Stimulated activated CD8-positive, alpha-beta memory T cell treated with anti-CD3 and anti-CD28 coated beads, Interleukin-7, amount 100 ng/mL, for 1 hour (primary cell): ENCODE measurements at places on chromosomes 2 and 18.

DNA sequence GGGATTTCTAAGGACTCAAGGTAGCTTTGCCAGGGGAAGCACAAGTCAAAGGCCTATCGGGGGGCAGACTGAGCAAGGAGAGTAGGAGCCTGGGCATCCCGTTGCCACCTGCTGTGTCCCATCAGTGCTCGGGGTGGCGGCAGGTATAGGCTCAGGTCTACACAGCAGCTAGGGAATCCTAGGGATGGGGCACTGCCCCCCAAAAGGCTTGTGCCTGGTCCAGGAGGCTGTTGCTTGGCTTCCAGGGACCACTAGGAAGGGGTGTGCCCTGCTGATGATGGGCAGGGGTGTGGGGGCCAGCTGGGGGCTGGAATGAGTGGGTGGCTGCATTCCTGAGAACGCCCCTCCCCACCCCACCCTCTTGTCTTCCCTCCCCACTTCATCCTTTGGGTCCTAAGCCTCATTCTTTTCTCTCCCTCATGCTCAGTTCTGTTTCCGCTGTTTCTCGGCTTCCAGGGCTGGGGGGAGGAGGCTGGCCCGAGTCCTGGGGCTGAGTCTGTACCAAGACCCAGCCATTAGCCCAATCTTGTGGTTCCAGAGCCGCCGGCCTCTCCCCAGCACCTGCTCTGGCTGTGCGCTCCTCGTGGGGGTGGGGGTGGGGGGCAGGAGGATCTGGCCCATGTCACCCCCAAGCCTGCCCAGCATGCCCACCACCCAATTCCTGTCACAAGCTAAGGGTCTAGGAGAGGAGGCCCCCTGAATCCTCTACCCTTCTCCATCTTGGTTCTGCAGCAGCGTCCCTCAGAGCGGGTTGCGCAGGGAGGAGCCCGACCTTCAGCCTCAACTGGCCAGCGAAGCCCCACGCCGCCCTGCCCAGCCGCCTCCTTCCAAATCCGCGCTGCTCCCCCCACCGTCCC lies 12.8 kb downstream of the SPEG start:
- no peak for DNase-seq

- no peak for DNase-seq
Observed at GRCh38 chr2:119253114-119253702, 29.6 kb downstream of the STEAP3 start.

DNA sequence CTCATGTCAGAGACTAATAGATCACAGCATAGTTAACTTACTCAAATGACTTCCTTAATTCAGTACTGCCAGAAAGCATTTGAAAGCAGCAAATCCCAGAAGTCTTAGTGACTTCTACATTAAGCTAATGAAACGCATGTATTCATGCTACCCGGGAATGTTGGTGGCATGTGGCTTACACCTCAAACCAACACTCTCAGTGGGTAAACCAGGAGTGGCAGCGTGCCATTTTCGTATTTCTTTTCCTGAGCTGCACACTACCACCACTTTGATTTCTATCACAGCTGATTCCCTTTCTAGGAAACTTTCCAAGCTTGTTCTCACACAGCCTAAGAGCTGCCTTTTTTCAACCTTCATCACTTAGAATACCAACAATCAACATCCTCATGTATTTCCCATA lies 646.6 kb downstream of the NRXN1 start:
- no peak for DNase-seq

DNA sequence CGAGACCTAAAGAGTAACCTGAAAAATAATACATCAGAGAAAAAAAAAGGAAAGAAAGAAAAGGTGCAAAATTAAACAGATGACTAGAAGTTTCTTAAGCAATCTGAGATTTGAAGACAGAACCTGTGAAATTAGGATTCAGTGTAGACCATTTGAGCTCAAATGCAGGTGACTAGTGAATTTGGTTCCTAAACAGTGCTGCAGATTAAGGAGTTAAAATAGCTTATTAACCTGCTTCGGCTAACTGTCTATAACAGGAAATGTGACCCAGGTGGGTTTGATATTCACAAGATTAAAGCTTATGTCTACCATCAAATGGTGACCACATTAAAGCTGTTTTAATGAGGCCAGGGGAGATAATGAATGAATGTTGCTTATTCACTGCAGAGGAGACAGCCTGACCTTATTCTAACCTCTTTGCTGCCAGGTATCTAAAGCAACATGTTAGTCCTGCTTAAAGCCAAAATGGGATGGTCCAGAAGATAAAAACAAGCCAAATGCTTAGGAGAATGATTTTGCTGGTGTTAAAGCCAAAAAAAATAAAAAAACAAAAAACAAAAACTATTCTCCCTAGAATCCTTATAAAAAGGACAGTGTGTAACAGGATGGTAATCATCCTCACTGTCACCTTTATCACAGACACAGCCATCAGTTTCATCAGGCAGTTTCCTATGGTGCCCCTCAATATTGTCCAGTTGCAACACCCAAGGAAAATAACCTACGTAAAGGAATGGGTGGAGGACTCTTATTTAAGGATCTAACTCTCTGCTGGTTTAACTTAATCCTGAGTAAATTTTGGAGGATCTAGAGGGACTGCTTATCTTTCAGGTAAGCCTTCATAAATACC lies 769.0 kb upstream of the ZEB2 start:
- no peak for DNase-seq

- no peak for DNase-seq
Observed at GRCh38 chr2:36562240-36562639, 35.7 kb downstream of the FEZ2 start.

GRCh38 chr2:158079672-158080071 lies 22.0 kb upstream of the UPP2 start:
- DNase-seq = no peak

GRCh38 chr18:13136056-13136903 lies 82.3 kb upstream of the LDLRAD4 start:
- no peak for DNase-seq

DNA sequence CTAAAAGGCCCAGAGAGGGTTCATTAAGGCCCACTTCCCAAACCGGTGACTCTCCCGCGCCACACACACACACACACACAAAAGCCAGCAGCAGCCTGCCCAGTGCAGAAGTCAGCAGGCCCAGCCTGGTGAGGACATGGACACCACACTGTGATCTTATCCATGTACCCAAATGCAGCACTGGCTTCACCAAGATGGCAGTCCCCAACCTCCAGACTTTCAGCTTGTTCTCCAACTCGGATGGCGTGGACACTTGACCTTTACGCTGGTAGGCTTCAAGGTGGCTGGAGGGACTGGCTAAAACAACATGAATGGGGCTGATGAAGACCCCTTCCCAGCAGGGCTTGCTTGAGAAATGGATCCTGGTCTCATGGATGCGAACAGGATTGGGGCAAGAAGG lies 50.4 kb downstream of the TNS1 start:
- no peak for DNase-seq

DNA sequence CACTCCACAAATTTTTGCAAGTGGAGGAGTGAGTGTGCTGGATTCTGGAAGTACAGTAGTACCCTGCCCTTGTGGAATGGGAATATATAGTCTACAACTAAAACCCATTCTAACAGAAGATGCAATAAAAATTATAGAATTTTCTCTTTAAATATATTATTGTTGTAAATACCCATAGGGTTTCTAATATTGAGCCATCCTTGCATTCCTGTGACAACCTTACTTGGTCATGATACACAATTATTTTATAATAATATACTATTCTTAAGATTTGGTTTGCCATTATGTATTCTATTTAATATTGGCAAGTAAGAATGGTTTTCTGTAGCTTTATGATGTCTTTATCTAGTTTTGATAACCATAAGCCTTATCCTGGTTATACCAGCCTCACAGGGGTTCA lies 52.2 kb downstream of the EML6 start:
- no peak for DNase-seq

- DNase-seq = no peak
Observed at GRCh38 chr2:108417254-108417653, 31.8 kb upstream of the GCC2 start.

GRCh38 chr2:239274391-239275043 lies 126.3 kb downstream of the HDAC4 start:
- DNase-seq = no peak

DNA sequence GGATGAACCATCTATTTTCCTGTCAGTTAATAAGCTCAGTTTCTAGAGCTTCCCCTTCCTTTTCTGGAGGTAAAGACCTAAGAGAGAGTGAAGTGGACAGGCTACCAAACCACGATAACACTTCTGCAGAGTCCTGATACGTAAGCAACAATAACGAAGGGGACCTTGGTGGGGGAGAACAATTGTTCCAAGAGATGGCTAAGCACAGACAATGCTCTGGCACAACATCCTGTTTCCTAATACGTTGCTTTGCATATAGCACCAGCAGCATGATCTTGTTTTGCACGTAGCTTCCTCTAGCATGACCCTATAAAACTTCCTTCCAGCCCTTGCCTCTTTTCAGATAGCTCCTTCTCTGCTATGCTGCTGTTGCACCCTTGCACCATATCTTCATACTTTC lies 247.3 kb downstream of the RAD51AP2 start:
- DNase-seq = no peak

DNA sequence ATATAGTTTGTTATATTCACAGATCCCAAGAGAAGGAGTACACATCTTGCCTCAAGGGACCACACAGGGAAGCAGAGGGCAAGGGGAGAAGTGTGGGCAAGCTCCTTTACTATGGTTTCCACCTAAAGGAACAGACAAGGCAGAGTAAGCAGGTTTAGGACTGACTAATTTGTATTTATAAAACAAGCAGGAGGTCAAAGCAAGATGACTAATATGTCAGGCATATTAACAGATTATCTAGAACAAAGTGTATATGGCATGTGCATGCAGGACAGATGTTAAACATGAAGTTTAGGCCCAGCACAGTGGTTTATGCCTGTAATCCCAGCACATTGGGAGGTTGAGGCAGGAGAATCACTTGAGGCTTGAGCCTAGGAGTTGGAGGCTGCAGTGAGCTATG lies 3.7 kb upstream of the LRP2 start:
- no peak for DNase-seq

GRCh38 chr2:100928235-100928634 lies 73.9 kb upstream of the RPL31 start:
- no peak for DNase-seq

DNA sequence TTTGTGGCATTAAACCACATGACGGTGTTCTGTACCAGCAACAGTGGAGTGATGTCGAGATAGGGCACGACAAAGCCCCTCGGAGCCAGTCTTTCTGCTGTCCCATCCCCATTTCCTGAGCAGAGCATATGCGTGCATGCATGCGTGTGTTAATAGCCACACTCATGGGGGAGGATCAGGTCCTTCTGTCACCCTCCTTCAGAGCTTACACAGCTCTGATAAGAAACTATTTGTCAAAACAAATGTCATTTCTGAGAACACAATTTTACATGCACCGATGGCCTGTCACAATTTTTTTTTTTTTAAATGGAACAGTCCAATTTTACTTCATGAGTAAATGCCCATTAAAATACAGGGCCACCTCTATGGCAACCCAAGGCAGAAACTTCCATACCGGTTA lies 95.9 kb upstream of the ZBTB14 start:
- DNase-seq = no peak

- no peak for DNase-seq
Observed at GRCh38 chr2:68225119-68225632, 27.2 kb downstream of the PPP3R1 start.

DNA sequence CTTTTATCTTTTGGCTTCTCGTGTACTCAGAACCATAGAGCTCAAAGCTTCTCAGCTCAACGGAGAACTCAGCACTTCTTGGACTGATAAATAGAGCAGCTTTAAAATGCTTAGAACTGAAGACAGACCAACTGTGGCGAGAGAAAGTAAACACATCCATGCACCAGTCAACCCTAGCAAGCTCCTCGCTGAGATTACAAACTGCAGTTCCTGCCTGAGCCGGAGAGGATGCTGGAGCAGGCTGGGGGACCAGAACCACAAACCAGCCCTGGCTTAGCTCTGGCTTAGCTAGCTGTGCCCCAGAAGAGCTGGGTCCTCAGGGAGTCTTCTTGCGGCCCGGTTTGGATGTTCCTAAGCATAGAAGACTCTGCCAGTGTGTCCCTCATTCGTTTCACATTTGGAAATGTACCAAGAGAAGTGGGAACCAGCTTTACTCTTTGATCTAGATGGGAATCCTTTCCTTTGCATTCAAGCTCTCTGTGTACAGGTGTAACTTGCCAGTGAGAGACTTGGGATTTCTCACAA lies 5.6 kb downstream of the PAX8 start:
- no peak for DNase-seq

- no peak for DNase-seq
Observed at GRCh38 chr18:697012-697411, 15.4 kb downstream of the ENOSF1 start.

DNA sequence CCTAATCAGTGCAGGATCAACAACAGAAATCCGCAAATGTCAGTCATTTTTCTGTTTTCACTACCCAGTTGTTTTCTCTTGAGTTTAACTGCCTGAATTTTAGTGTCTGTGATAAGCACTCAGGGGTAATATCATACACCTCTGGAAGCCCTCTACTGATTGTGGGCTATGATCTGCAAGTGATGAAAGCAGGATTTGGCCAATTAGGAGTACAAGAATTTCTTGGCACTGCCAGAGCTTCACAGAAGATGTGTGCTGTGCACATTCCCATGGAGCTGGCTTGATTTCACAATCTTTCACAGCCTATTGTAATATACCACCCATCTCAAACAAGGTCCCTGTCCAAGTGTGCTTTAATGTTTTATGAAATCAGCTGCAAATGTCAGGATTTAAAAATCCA lies 27.3 kb upstream of the TDRD15 start:
- no peak for DNase-seq

DNA sequence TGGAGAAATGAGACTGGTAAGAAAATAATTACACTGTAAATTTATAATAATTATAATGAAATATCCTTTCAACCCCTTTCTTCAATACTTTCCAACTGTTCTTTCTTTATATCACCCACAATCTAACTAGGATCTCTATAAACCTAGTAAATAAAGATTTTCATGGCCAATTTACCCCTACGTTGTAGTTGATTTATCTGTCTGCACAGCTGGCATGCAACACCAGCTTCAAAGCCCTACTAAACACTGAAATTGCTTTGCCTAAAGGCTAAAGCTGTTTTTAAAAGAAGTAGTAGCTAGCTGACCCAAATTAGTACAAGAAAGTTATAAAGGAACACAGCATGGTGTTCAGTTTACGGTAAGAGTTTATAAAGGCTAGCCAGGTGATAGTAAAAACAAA lies 140.1 kb downstream of the NOL4 start:
- DNase-seq = no peak

DNA sequence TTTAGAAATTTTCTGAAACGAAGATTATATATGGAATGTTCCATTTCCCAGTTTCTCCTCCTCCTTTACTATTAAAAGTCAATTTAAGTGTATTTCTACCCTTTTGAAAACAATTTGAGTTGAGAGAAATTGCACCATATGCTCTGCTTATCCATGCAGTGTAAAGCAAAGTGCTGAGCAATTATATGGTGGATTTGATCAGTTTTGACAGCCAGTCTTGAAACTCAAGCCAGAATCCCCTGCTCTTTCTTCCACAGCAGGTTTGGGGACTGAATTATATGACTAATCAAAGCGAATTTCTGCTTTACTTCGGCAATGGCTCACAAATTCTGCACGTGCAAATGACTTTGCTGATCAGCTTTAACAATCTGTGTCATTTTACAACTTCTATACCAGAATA lies 1183.6 kb downstream of the LRP1B start:
- no peak for DNase-seq

- DNase-seq = no peak
Observed at GRCh38 chr2:151918308-151918707, 90.1 kb upstream of the ARL5A start.

GRCh38 chr2:55519938-55520885 lies 694 bp downstream of the CFAP36 start:
- no peak for DNase-seq

GRCh38 chr2:227095346-227095745 lies 68.7 kb downstream of the COL4A4 start:
- DNase-seq = no peak

- DNase-seq = no peak
Observed at GRCh38 chr2:162509288-162509968, 165.5 kb downstream of the GCA start.
